ENCODE measurements at places on chromosomes 2 and 18.

DNA sequence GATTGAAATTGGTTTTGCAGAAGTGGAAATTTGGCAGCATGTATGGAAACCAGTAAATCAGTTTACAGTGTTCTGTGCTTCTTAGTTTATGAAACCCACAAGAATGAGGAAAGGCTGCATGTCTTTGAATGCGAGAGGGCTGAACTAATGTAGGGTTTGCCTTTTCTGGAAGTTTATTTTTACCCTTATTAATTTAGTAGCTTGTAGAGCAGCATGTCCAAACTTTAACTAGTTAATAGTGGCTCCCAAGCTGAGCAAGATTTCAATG lies 50.4 kb downstream of the LDLRAD4 start:
- DNase-seq, result no peak

GRCh38 chr18:23943903-23944624 lies 70.5 kb upstream of the TTC39C start:
- DNase-seq, result no peak

DNA sequence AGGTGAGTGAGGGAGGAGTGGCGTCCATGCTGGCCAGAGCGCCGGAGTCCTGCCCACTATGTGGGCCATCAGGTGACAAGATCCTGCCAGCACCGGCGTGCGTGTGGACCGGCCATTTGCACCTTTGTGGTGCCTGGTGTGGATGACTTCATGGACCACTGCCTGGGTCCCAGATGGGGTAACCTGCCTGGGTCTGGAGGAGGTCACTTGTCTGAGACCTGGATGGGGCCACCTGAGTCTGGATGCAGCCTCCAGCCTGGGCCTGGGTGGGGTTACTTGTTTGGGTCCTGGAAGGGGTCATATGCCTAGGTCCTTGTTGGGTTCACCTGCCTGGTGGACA lies 299.6 kb downstream of the NDUFA10 start:
- no peak for DNase-seq

DNA sequence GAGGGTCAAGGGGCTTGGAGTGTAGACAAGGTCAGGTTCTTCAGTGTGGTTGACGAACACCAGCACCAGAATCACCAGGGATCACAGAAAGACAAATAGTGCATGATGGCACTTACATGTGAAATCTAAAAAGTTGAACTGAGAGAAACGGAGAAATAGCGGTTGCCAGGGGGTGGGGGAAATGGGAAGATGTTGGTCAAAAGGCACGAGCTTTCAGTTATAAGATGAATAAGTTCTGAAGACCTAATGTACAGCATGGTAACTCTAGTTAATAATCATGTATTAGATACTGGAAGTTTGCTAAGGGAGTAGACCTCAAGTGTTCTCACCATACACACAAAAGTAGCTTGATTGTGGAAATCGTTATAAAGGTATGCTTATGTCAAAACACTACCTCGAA lies 43.7 kb upstream of the DARS1 start:
- no peak for DNase-seq

DNA sequence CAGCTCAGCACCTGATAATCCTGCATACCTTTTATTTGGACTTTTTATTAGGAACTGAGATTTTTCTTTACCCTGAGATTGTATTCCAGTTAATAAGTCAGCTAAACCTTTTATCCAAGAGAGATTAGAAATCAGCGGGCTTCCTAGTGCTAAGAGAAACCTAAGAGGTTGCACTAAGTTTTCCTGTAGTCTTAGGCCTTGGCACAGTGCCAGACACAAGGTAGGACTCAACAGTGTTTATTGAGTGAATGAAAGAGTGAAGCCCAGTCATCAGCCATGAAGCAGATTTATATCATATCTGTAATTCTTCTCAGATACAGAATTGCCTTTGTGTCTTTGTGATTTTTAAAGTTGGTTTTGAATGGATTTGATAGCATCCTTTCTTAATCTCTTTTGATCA lies 13.6 kb downstream of the OTX1 start:
- DNase-seq, result no peak

DNA sequence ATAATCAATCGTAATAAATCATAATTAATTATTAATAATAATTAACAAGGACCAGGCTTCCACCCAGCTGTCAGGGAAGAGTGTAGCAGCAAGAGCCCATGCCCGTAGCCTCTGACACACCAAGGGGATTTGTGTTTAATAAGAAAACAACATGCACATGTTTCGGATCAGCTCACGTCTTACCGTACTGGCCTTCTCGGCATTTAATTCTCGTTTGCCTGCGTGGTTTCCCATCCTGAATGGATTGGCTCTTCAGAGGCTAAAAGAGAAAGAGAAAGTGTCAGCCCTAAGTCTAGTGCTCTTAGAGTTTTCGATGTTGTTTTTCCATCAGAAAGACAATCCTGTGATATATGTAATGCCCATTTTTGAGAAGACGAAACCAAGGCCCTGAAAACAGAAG lies 27.6 kb downstream of the MBP start:
- no peak for DNase-seq

All from stimulated activated CD8-positive, alpha-beta memory T cell treated with anti-CD3 and anti-CD28 coated beads, Interleukin-2, amount 100 ng/mL, for 1 hour (primary cell).